ENCODE measurements at places on chromosomes 16 and 17. TPM values are rescaled to one million over a fixed set of nuclear protein-coding genes. Genes with fewer than 3 reads are reported as not detected.

Gene ALOX12
- total RNA-seq, result not detected

Gene CA4
- not detected for total RNA-seq

Gene BAHCC1
- 0.27 TPM for total RNA-seq

Gene RHBDL3
- 0.48 TPM for total RNA-seq

Gene CASKIN2
- 0.77 TPM for total RNA-seq

Gene BCAR1
- not detected for total RNA-seq

Gene ZNF469
- total RNA-seq, result 0.52 TPM

Gene CDYL2
- total RNA-seq, result 30.4 TPM

Gene BTBD17
- total RNA-seq, result not detected

Gene PLLP
- 0.23 TPM for total RNA-seq

Gene MT3
- 3.4 TPM for total RNA-seq

Gene IL21R
- 26.2 TPM for total RNA-seq

Gene LITAFD
- total RNA-seq, result not detected

Gene FOXO3B
- total RNA-seq, result 4.5 TPM

Gene KRT9
- total RNA-seq, result not detected

Gene C16orf96
- total RNA-seq, result 0.16 TPM

Gene TRAPPC1
- total RNA-seq, result 217 TPM

Gene KNOP1
- total RNA-seq, result 22.1 TPM

Gene GH1
- not detected for total RNA-seq

Gene CRYM
- total RNA-seq, result not detected

Gene ZSCAN10
- 0.30 TPM for total RNA-seq

Gene MFAP4
- total RNA-seq, result not detected

Gene TRIM72
- not detected for total RNA-seq

Gene PIPOX
- 1.8 TPM for total RNA-seq

Gene SLC16A11
- total RNA-seq, result 0.09 TPM

Gene OR4D1
- total RNA-seq, result 0.27 TPM

Gene HCRT
- total RNA-seq, result not detected

All from T-helper 2 cell treated with Interferon-gamma antibody and Interleukin-4, amounts not matched to agents 100 ng/mL and 5 ng/mL, for 36 hours (primary cell).